B cell (primary cell): ENCODE measurements at places on chromosomes 16 and 17. TPM values are rescaled to one million over a fixed set of nuclear protein-coding genes. Genes with fewer than 3 reads are reported as not detected.

UBE2I gene
- 253 and 265 TPM in 2 replicates for total RNA-seq

HOXB4 gene
- 1.5 and 1.7 TPM in 2 replicates for total RNA-seq

CCDC40 gene
- 1.9 and 3.2 TPM in 2 replicates for total RNA-seq

- H3K27me3 ChIP-seq, result no peaks in the 10 kb centered on the region
- no peak overlapping the region for H3K27ac ChIP-seq
- peaks cover 36% of the 10 kb centered on the region for H3K4me1 ChIP-seq
- H3K4me3 ChIP-seq, result no peak overlapping the region
- H3K36me3 ChIP-seq, result peaks cover 5% of the 10 kb centered on the region
- no peak for DNase-seq
These were observed 250.5 kb downstream of the CPPED1 start for GRCh38 chr16:12553191-12553590.

DNA sequence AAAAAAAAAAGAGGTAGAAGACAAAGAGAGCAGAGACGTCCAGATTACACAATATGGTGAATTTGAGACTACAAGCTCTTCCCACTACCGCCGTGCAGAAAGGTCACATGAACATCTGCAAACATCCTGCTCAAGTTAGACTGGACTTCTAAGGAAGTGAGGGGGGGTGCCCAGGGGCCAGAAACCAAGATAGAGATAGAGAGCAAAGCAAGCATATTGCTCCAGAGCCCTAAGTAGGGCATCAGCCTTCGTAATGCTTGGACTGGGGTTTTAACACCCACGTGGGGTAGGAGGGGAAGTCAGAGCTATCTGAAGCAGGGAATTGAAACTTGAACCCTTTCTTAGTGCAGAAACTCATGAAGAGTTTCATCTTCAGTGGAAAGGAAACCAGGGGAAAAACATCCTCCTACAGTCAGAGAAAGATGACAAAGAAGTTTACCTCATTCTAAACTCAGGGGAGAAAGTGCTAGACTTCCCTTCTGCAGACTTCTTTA is 8.7 kb downstream of the CLEC19A start:
- no peaks in the 10 kb centered on the region for H3K36me3 ChIP-seq
- peak; percentile 35 for DNase-seq
- H3K27ac ChIP-seq, result peak overlapping the region; percentile 30

GRCh38 chr17:38449364-38449763 is 21.1 kb downstream of the ARHGAP23 start:
- no peaks in the 10 kb centered on the region for H3K4me1 ChIP-seq
- H3K36me3 ChIP-seq, result no peaks in the 10 kb centered on the region
- DNase-seq, result no peak
- no peaks in the 10 kb centered on the region for H3K27me3 ChIP-seq
- H3K4me3 ChIP-seq, result no peak overlapping the region

DNA sequence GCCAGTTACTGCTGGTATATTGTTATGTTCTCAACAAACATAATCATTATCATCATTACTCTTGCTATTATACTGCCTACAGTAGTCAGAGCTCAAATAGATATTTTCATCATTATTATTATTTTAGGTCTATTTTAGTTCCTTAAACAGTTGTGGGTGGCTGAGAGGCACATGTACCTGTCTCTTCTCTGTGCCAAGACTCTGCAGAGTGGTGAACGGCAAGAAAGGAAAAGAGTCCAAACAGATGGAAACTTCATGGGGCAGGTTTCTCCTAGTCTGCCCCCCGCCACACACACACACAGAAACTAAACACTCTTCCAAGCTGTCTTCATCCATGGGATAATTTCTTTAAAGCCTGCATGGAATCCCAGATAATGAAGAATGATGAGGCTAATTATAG is 77.7 kb upstream of the CLEC3A start:
- H3K27me3 ChIP-seq, result no peaks in the 10 kb centered on the region
- no peak overlapping the region for H3K27ac ChIP-seq
- no peaks in the 10 kb centered on the region for H3K4me1 ChIP-seq
